CD14-positive monocyte (primary cell): ENCODE measurements at places on chromosomes 7 and 10.

DNA sequence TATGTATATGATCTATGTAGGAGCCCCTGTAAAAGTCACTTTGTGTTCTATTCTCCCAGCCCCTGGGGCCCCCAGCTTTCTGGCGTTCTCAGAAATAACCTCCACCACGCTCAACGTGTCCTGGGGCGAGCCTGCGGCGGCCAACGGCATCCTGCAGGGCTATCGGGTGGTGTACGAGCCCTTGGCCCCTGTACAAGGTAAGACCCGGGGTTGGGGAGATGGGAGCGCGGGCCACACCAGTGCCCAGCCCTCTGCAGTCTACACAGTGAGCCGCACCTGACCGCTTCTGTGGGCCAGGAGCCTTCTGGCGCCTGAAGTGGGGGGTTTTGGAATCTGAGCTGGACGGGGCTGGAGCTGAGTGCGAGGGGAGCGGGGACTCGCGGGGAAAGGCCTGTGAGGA is 472.1 kb upstream of the FOXK1 start:
- H3K4me1 ChIP-seq, result no peaks in the 10 kb centered on the region
- no peak for DNase-seq
- no peaks in the 10 kb centered on the region for H3K36me3 ChIP-seq
- no peaks in the 10 kb centered on the region for H3K27me3 ChIP-seq

DNA sequence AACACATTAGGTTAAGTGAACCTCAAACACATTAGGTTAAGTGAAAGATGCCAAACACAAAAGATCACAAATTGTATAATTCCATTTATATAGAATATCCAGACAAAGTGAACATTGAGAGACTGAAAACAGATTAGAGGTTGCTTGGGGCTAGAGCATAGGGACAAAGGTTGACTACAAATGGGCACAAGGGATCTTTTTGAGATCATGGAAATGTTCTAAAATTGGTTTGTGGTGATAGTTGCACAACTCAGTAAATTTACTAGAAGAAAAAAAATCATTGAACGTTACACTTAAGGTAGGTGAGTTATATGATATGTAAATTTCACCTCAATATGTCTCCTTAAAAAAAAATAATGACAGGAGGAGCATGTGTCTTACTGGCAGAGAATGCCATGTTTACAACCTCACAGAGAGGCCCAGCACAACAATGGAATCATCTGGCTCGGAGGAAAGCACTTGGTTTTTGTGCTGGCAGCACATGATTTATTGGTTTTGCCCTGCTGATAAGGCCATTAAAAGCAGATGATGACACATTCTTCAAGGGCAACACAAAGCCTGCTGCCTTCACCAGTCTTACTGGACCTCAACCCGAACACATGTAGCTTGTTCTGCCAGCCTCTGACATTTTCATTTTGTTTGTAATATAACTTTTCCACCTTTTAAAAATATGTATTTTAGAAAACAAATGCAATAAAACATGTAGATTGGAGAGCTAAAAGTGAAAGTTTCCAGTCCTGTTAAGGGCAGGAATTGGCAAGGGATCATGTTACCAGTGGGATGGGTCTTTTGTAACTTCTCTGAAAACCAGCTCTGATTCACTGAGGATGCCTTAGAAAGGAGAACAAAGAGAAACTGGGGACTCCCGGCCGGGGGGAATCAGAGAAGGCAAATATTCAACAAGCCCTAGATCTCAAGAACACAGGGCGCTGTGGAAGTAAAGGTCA is 11.9 kb upstream of the LMOD2 start:
- no peak overlapping the region for H3K4me3 ChIP-seq
- no peak for DNase-seq
- no peaks in the 10 kb centered on the region for H3K4me1 ChIP-seq

DNA sequence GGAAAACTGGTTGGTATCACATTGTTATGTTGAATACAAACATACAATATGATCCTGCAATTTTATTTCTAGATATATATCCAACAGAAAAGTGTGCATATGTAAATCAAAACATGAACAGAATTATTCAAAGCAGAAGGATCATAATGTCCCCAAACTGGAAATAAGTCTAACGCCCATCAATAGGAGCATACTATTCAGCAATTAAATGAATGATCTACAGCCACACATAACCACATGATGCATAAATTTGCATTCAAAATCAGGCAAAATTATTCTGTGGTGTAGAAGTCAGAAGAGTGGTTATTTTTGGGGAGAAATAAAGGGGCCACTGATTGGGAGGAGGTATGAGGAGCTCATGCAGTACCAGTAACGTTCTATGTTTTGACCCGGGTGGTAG is 28.6 kb downstream of the NPY start:
- H3K4me1 ChIP-seq, result no peaks in the 10 kb centered on the region
- H3K27ac ChIP-seq, result no peak overlapping the region
- no peaks in the 10 kb centered on the region for H3K36me3 ChIP-seq
- H3K4me3 ChIP-seq, result no peak overlapping the region
- DNase-seq, result no peak

DNA sequence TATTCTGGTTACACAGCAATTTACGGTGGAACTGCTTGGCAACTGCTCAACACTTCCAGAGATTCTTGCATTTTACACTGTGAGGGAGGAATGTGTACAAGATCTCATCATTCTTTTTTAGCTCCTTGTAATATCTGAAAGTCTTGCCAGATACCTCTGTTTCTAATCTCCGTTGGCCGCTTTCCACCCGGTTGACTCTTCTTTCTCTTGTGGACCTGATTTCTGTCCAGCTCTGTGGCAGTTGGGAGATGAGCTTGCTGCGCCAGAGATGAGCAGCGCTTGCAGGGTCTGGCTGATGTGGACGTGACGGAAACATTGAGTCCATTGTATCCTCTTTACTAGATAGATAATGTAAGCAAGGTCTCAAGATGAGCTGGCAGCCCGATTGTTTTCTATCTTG is 27.6 kb downstream of the SPAG6 start:
- DNase-seq, result no peak
- H3K4me1 ChIP-seq, result peaks cover 14% of the 10 kb centered on the region
- H3K36me3 ChIP-seq, result no peaks in the 10 kb centered on the region
- no peak overlapping the region for H3K4me3 ChIP-seq
